Epithelial cell of umbilical artery (primary cell): ENCODE measurements at places on chromosomes 13 and 19. TPM values are rescaled to one million over a fixed set of nuclear protein-coding genes. Genes with fewer than 3 reads are reported as not detected.

Gene KLF12
- 9.4 and 10.7 TPM in 2 replicates for total RNA-seq

Gene SLC25A41
- not detected in 2 replicates for total RNA-seq

Gene APC2
- total RNA-seq, result under 0.01 TPM in 2 replicates

Gene TBC1D4
- 57.6 and 64.6 TPM in 2 replicates for total RNA-seq

Gene ZNF296
- under 0.01 TPM in 1 of 2 replicates, not detected in the other for total RNA-seq

Gene FGF9
- under 0.01 TPM in 1 of 2 replicates, not detected in the other for total RNA-seq

Gene PSG11
- total RNA-seq, result not detected in 2 replicates

Gene BCAM
- 10.0 and 19.8 TPM in 2 replicates for total RNA-seq

Gene ZNF473
- total RNA-seq, result 6.7 and 8.1 TPM in 2 replicates
